ENCODE measurements at places on chromosomes 3 and 15.

- DNase-seq, result no peak
Observed at GRCh38 chr15:57792724-57793449, 86.4 kb downstream of the POLR2M start.

DNA sequence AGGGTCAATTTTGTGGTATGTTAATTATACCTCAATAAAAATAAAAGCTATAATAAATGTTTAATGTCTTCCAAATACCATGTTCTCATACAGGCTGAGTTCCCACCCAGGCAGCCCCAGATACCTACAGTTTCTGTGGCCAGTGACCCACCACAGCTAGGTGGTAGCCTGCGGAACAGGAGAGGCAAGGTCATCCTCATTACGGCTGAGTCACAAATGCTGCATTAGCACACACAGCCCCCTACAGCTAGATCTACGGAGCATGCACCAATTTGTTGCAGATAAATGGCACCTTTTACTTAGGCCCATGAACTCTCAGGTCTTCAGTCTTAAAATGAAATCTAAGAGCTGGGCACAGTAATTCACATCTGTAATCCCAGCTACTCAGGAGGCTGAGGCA is 5.1 kb downstream of the SPATA12 start:
- DNase-seq, result no peak

- DNase-seq, result no peak
Observed at GRCh38 chr3:170517242-170517945, 68.5 kb downstream of the SLC7A14 start.

- DNase-seq, result peak; percentile 59
Observed at GRCh38 chr3:174330303-174330702, 528.8 kb upstream of the NAALADL2 start.

DNA sequence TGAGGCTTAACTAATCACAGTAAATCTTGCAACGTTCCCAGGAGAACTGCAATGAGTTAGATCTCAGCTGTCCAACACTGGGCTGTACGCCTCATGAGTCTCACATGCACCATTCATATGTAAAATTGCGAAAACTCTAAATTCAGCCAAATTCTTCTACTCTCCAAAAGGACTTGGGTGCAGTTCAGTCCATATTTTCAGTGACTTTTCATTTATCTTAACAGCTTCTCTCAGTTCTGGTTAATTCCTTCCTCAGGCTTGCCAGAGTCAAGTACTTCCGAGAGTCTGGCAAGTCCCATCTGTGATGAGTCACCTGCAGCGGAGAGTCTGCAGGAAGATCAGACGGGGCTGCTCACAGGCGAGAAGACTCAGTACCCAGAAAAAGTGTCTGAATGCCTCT is 11.5 kb downstream of the CCDC80 start:
- DNase-seq, result peak; percentile 82

GRCh38 chr15:49877873-49878521 is 241.0 kb downstream of the ATP8B4 start:
- peak; percentile 74 for DNase-seq

- no peak for DNase-seq
Observed at GRCh38 chr3:30613133-30613825, 6.9 kb downstream of the TGFBR2 start.

- no peak for DNase-seq
Observed at GRCh38 chr15:78680431-78681075, 39.5 kb upstream of the CHRNB4 start.

- no peak for DNase-seq
Observed at GRCh38 chr3:118239253-118239652, 795.4 kb downstream of the IGSF11 start.

DNA sequence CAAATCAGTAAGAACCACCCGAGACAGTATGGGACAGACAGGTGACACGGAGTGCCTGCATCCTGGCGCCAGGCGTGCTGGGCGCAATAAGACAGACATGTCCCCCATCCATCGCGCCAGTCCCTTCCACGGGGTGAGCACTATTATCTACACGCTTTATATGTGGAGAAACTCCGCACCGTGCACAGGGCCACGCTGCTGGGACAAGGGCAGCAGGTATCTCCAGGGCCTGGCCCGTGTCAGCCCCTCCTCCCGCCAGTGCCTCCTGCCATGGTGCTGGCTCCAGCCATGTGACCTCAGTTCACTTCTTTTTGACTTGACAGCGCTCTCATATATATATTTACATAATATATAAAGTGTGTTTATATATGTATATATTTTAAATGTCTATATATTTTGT is 42.6 kb downstream of the TNK2 start:
- no peak for DNase-seq

DNA sequence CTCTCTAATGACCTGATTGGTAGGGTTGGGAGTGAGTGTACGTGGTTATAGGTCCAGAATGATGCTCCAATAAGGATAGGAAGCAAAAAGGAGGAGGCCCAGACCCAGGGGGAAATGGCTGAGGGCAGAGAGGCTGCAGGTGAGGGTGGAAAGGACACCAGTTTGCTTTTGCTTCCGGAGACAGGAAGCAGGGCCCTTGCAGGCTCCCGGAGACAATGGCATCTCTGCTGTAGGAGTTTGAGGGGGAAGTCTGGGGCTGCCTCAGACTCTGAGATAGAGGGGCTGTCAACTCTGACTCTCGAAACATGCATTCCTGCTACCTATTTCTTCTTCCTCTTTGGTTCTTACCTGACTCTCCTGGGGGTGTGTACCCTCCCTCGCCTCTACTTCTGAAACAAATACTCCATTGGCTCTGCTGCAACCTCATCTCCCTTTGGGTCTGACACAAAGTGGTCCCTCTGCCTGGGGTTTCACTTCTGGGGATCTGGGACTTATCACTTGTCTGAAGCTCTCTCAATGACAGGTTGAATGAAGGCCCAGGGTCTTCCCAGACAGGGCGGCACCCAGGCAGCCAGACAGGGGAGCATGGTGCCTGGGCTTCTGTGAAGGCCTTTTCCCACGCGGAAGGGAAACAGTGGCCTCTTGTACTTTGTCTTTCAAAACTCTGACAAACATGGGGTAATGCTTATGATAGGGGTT is 61.5 kb downstream of the CHRD start:
- DNase-seq, result no peak

GRCh38 chr15:43899928-43900327 is 73.1 kb downstream of the WDR76 start:
- DNase-seq, result no peak

DNA sequence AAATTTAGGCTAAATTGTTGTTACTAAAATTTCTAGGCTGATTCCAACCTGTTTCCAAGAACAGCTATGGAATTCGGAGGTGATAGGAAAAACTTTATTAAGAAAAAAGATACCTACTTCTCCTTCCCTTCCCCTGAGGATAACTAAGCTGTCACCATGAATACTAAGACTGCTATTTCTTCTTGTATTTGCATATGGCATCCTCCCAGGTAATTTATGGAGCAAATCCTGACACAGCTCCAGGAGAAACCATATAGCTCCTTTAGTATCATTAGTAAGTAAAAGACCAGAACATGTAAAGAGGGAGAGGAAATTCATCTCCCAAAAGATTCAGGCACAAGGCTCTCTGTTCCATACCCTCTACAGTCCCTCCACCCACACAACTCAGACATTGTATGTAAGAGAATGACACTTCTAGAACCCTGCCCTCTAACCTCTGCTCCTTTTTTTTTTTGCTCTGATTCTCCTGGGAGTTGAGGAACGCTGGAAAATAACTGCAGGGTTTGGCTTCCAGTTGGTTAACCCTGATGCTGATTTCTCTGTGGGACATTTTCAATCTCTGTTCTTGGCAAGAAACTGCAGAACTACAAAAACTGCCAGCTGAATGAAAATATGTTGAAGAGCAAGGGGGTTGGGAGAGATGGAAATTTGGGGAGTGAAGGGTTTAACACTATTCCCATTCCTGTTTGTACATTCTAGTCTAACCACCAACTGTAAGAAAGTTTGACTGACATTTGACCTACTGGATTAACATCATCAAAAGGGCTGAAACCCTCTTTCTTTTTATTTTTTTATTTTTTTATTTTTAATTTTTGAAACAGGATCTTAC is 14.2 kb upstream of the MAGI1 start:
- no peak for DNase-seq

DNA sequence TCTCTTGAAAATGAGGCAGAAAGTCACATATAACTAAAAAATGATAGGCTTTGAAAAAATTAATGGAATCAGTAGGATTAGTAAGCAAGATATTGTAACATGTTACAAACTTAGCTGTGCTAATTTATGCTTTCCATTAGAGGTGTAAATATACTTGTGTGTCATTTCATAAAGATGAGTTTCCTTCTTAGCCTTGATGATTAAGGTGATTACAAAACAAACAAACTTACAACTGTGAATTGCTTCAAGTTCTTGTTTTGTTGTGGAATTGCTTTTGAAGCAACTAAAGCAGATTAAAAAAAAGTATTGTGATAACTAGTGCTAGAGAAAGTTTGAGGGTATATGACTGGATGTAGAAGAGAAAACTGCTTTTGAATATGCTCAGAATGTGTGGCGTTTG is 87.9 kb downstream of the DIPK2A start:
- DNase-seq, result no peak

- DNase-seq, result no peak
Observed at GRCh38 chr3:9846231-9846630, 2.4 kb upstream of the RPUSD3 start.

DNA sequence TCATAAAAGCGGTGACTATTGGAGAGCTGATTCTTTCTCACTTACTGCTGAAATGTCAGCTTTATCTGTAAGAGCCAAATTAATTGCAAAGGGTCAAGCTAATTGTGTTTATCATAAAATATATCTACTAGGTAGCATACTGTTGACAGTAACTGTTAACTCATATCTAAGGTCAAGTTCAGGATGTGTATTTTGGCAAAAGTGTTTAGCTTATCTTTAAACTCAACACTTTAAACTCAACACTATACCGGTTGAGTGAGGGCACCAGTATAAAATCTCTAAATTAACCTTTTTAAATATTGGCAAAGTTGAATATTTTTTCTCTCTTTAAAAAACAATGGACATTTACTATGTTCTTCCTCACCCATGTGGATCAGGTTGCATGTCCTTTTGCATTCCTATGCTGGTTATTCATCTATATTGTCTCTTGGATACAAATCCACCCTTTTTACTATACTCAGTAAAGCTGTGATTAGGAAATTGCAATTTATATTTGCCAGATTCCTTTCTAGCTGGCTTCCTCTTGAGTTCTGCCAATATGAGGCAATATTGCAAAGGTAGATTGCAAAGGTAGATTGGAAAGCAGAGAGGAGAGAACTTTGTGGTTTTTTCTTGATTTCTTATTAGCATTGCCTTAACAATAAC is 344.6 kb upstream of the DCBLD2 start:
- no peak for DNase-seq

- DNase-seq, result no peak
Observed at GRCh38 chr3:69986419-69986818, 13.1 kb upstream of the SAMMSON start.

DNA sequence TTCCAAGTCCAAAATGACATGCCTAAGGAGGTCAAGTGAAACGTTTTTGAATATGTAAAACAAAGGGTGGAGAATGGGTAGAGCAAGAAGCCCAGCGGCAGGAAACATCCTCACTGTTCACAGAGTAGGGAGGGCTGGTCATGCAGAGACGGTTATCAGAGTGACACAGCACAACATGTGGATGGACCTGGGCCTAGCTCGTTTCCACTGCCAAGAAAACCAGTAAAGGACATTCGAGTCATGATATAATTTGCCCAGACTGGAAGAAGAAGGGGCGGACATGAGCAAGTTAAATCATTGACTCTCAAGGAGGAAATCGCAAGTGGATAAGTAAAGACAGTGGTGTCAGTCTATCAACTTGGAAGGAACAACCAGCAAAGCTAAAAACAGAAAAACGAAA is 89.3 kb downstream of the LRIG1 start:
- no peak for DNase-seq

DNA sequence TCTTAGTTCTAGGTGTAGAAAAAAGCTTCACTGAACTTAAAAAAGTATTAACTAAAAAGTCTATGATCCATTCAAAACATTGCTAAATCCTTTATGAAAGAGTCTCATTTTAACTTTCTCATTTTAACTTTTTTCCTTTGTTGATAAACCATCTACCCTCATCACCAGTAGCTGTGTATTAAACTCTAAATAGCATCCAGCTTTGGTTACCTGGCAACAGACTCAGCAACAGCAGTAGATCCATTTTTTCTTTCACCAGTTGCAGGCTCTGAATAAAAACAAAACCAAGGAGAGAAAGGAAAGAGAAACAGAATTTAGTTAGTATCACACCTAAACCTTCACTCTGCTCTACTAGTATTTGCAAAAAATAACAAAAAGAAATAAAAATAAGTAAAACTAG is 51.6 kb downstream of the TP53BP1 start:
- DNase-seq, result no peak

GRCh38 chr15:81432179-81432578 is 58.2 kb upstream of the TMC3 start:
- no peak for DNase-seq

DNA sequence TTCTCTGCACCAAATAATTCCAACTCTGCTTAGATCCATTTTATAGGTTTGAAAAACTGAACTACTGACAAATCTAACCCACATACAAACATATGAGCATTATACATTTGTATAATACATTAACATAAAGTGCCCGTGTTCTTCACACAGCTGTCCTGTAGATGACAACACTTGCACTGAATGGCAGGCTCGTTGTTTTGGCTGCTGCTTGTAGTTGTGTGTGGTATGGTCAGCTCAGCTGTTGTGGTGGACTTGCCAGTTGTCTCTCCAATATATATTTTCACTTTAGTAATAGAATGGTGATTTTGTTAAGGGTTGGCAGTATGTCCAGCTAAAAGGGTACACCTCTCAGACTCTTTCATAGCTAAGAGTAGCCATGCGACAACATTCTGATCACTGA is 30.5 kb downstream of the CHST2 start:
- no peak for DNase-seq

- DNase-seq, result peak; percentile 30
Observed at GRCh38 chr3:158802409-158803268, 785 bp downstream of the MFSD1 start.

DNA sequence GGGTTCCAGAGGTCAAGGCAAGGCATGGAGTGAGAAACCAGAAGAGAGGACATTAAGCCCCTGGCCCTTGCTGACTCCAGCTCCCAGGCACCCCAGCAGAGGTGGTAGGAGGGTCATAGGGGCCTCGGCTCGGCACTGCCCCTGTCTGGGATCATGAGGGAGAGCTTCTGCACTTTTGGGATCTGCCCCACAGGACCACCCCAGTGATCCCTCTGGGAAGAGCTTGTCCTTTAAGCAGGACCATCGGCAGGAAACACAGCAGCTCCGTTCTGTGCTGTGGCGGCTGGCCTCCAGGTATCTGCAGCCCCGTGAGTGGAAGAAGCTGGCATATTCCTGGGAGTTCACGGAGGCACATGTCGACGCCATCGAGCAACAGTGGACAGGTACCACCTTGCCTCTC is 35.5 kb downstream of the ANKDD1A start:
- DNase-seq, result no peak

- DNase-seq, result no peak
Observed at GRCh38 chr3:106765342-106765741, 611.9 kb upstream of the CCDC54 start.

- DNase-seq, result no peak
Observed at GRCh38 chr3:64716110-64716710, 28.4 kb upstream of the ADAMTS9 start.

- no peak for DNase-seq
Observed at GRCh38 chr3:30667280-30667651, 60.9 kb downstream of the TGFBR2 start.
